ENCODE measurements at places on chromosomes 7 and 10.
A peak's percentile ranks its signal among the peaks of the same experiment; 100 is the strongest.

GRCh38 chr7:63054191-63054661, 944.4 kb upstream of the ZNF722 start:
- DNase-seq, result no peak

GRCh38 chr10:68424454-68425014, 17.5 kb upstream of the RUFY2 start:
- no peak for DNase-seq

- no peak for DNase-seq
Observed at GRCh38 chr7:2510909-2511768, 8.4 kb upstream of the LFNG start.

DNA sequence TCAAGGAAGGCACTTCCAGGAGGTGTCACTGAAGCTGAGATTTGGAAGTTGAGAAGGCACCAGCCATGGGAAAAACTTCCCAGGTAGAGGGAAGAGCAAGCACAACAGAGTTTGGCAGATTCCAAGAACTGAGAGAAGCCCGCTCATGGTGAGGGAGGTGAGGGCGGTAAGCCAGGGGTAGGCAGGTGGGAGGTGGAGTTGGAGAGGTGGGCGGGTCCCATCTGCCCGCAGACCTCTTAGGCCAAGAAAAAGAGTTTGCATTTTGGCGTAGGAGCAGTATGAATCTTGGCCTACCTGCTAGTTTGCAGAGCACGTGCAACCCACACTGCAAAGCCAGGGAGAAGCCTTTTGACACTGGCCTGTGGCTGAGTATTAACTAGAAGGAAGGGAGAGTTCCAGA, 18.8 kb downstream of the FRMPD2 start:
- DNase-seq, result no peak

DNA sequence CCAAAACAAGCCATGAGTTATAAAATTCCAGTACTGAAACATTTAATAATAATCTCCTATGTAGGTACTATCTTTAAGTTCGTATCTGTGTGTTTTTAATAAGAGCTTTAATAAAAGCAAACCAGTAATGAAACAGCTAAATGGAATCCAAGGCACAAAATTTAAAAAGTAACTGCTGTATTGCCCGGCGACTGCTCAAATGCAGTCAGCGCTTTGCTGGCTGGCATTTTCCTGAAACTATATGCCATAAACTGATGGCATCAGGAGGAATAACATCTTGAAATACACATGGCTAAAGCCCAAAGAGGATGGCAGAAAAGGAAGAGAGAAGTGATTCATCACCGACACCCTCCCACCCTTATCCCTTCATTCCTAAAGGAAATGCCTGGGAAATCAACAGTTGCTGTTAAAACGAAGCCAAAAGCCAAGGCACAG, 133.1 kb downstream of the CUBN start:
- DNase-seq, result peak; percentile 52

DNA sequence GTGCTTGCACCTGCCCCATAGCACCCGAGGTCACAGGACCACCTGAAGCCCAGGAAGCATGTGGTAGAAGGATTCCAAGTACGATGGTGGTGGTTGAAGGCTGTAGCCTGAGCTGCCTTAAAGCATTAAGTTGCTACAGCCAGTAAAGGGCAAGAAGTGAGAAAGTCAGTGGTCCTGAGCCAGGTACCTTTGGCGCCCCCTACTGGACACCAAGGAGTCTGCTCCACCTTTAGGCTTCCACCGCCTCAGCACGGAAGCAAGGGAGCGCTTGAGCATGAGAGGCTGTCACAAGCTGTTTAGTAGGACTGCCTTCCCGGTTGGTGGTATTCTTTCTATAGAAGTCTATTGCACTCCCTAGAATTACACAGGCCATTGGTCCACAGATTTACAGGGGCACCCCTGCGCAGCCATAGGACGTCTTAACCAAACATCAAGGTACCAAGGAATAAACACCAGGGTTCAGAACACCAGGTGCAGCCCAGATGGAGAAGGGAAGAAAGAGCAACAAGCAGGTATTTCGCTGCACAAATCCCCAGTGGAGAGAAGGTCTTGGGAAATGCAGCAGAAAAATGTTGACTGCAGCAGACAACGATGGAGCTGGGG, 2.2 kb downstream of the CRTAC1 start:
- peak; percentile 5 for DNase-seq

DNA sequence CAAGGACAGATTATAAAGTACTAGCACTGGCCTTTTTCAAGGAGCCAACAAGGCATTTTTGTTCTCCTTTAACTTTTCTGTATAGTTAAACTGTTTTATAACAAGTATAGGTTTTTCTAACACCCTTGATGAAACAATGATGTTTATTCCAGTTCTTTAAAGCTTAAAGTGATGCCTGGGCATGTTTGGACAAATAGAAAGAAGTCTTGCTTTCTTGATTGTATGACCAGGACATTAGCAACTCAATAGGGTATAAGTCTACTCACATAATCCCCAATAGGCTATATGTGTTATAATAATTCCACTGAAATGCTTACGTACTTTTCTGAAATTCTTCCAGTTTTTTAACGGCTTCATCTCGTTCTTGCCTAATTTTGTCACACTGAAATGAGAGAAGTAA, 36.7 kb downstream of the SHTN1 start:
- DNase-seq, result no peak

GRCh38 chr10:124998624-124999291, 56.8 kb downstream of the ZRANB1 start:
- no peak for DNase-seq

DNA sequence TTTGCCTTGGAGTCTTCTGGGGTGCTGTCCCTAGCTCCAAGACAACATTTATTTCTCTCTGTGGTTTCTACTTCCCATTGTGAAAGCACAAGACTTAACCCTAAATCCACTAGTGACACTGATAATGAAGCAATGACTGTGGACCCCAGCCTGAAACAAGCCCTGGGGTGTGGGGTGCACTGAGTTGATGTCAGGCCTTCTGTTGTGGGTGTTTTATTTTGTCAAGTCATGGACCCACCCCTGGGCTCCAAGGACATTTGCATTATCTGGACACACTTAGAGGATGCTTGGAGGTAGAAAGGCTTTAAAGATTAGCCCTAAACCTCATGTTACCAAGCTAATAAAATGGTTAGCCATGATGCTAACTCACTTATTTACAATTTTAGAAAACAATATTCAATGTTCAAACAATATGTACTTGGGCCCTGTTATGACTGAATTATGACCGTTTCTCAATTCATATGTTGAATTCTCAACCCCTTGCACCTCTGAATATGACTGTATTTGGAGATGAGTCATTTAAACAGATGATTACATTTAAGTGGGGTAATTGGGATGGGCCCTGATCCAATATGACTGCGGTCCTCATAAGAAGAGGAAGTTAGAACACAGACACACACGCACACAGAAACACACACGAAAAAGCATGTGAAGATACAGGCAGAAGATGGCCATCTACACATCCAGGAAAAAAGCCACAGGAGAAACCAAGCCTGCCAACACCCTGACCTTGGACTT, 137.2 kb upstream of the IGFBP3 start:
- no peak for DNase-seq

DNA sequence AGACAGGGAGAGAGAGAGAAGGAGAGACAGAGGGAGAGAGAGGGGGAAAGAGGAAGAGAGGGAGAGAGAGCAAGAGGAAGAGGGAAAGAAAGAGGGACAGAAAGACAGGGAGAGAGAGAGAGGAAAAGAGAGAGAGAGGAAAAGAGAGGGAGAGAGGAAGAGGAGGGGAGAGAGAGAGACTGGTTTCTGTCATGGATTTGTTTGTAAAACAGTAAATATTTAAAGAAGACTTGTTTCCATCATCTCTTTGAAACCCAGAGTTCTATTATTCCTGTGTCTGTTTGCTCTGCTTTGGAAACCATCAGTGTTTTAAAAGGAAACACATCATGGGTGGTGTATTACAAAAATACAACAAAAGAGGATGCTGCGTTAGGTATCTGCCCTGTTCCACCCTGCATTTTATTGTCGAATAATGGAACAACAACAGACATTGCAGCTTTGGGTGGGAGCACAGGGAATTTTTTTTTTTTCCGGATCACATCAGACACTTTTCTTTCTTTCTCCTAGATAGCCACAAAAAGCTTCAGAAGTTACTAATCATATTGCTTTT, 150.7 kb upstream of the RSU1 start:
- DNase-seq, result no peak

- DNase-seq, result no peak
Observed at GRCh38 chr7:44385434-44386138, 60.2 kb upstream of the CAMK2B start.

GRCh38 chr10:11300563-11300962, 282.9 kb downstream of the CELF2 start:
- DNase-seq, result no peak

GRCh38 chr10:11197266-11197712, 179.6 kb downstream of the CELF2 start:
- no peak for DNase-seq

DNA sequence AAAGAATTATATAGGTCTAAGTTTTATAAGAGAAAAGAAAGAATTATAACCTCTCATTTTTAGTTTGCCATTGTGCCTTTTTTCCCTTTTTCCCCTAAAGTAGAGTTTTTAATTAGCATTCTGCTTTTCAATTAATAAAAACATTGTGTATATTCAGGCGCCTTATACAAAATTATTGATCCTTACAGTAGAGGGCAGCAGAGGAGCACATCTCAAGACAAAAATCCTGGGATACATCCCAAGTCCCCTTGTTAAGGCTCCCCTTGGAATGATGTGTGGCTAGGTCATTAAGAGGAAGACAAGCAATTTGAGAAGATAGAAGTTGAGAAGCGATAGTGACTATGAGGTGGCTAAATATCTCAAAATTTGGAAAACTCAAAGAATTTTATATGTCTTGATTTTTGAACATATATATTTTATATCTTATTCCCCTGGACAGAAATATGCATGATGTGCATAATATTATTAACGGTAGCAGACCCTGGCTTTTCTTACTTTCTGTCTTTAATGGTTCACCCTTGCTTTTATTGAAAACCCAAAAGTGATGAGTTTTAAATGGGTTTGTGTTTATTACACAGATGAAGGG, 19.1 kb upstream of the TPK1 start:
- DNase-seq, result peak; percentile 1

- DNase-seq, result no peak
Observed at GRCh38 chr10:101595591-101596433, 7.7 kb downstream of the DPCD start.

- DNase-seq, result peak; percentile 57
Observed at GRCh38 chr7:47552621-47553020, 29.3 kb downstream of the TNS3 start.

DNA sequence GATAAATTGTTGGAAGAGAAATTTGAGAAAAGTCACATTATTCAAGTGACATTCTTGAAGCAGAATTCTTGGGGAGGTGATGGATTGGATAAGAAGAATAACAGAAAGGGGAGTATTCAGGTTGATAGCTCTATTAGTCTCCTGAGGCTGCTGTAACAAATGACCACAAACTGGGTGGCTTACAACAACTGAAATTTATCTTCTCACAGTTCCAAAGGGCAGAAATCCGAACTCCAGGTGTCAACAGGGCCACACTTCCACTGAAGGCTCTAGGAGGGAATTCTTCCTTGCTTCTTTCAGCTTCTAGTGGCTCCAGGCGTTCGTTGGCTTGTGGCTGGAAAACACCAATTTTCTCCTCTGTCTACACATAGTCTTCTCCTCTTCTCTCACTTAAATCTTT, 99.8 kb downstream of the TES start:
- no peak for DNase-seq

Measured in HFFc6 (cell line).